ENCODE measurements at places on chromosomes 2 and 18.

GRCh38 chr18:25186871-25187270, 165.1 kb downstream of the ZNF521 start:
- DNase-seq, result no peak

DNA sequence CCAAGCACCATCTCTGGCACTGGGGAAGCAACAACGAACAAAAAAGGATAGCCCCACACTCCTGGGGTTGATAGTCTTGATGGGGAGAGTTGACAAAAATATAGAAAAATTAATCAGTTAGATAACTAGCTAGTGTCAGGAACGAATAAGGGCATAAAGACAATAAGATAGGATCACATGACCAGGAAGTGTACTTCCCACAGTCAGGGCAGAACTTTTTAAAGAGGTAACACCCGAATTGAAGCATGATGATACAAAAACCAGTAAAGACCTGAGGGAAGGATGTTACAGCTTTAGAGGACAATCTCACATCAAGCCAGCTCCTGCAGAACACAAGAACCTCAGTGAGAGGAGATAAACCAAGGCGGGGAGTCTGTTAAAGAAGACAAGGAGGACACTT, 295.4 kb upstream of the CRIM1 start:
- no peak for DNase-seq

DNA sequence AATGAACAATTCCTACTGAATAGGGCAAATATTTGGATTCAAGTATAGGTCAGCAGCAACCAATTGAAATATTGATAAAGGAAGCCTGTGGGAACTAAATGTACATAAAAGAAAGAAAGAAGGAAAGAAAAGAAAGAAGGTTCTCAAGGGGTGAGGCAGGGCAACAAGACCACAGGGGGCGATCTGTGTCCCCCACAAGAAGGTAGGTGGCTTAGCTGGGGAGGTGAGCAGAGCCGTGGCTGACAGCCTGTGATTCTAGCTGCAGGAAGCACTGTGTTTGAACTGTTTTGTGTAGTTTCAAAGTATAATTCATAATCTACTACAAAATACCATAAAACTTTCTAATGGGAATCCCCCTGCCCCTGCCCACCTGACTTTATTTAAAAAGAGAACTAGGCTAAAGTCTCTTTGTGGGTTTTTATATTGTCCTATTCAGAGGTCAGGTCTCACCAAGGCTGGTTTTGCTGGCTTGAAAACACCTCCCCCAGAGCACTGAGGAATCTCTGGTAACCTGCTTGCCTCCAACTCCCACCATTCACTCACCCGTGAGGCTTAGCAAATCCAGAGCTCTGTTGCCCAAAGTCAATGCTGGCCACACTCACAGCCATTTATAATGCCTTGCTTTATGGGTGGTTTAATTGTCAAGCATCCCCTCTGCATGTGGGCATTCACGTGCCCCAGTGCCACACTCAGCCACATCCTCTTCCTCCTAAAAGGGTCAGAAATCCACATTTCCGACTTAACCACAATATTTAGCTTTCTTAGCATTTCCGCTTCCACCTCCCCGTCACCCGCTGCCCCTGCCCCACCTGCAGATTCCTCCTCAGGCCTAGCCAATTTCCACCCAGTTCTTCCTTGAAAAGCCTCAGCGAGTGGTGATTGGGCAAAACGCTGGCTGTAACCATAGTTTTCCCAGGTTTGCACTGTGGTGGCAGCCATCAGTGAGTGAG, 36.4 kb upstream of the LMAN1 start:
- DNase-seq, result no peak

DNA sequence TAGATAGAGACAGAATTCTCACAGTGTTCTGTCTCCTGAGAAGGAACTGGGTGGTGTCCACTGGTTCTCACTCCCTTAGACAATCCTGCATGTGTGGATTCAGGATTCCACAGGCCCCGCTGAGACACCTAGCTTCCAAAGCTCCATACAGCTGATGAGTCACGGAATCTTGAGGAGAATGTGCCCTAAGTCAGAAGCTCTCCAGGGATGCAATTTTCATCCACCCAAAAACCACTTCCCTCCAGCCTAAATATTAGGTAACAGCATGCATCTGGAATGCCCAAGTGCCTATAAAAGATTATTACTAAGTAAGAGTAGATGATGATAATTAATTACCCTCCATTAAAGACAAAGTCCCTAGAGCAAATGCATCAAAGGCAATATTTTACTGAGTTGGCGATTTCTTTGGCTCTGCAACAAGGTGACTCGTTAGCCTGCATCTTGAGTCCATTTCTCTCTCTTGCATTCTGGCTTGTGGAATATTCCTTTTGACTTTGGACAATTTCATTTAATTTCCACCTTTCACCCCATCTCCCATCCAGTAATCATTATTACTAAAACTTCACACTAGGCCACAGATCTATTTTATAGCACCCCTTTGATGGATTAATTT, 475.1 kb downstream of the TNS1 start:
- no peak for DNase-seq

Measured in putamen (tissue), 1 donor.